ENCODE measurements at places on chromosomes 6 and 20.

DNA sequence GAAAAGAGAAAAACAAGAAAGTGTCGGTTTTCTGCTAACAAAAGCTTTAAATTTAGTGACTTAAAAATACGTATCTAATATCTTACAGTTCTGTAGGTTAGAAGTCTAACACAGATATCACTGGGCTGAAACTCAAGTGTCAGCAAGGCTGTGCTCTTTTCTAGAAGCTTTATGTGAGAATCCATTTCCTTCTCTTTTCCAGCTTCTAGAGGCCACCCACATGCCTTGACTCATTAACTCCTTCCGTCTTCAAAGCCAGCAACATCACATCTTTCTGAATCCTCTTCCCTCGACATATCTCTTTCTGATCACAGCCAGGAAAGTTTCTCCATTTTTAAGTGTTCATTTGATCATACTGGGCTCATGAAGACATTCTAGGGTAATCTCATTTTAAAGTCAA is 262.0 kb downstream of the MAFB start:
- DNase-seq, result no peak

GRCh38 chr6:41935685-41936072 is 5.9 kb downstream of the CCND3 start:
- no peak for DNase-seq

- no peak for DNase-seq
Observed at GRCh38 chr20:40938020-40938419, 90.6 kb upstream of the TOP1 start.

DNA sequence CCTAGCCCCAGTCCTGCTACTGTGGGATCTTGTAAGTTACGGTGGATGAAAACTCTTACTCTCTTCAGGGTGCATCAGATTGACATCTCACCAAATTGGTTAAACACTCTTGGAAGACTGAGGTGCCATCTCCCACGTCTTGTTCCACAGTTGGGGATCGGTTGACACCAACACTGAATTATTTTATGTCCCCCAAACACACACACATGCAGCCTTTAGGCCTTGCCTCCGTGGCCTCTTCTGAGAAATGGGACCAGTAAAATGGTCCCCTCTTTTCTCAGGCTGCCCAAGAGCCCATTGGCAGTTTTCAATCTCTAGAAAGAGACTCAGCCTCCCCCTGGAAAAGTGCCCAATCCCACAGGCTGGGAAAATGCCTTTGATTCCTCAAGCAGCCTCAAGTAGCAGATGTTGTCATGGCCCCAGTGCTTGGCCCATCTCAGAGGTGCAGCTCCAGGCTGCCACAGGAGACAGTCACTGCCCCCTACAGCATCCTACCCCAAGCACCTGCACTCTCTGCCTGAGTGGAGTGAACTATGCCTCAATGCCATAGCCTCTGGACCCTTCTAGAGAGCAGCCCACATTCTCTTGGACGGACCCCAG is 163.9 kb downstream of the ANKRD60 start:
- DNase-seq, result no peak

DNA sequence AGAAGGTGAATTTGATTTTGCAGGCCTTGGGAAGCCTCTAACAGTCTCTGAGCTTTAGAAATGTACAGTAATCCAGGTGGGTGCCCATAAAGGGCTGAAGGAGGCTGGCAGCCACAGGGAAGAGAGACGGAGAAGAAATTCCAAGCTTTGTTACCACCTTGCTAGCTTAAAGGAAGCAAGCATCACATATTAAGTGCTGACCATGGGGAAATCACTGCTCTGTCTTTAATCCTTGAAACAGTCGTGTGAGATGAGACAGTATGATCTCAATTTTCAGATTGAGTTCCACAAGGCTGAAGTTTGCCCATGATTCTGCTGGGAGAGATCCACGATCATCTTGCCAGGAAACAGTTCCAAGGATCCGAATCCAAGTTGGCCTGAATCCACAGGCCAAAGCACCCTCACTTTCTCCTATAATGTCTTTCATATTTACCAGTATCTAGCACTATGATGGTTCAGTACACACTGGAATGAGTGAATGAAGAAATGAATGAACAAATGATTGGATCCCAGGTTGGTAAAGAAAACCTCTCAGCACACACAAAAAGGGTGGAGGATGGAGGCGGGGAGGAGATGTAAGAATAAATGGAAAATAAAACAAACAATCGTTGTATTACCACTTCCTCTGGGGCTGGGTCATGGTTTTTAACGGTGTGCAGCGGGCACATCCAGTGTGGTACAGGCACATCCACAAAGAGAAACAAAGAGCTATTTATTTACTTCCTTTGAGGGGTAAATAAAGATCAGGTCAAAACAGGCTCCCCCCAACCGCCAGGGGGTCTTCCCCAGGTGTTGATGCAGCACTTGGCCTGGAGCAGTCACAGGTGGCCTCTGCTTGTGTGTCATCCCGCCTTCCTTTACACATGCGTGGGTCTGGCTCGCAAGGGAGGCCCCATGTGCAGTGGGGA is 28.2 kb upstream of the TAF8 start:
- DNase-seq, result no peak

DNA sequence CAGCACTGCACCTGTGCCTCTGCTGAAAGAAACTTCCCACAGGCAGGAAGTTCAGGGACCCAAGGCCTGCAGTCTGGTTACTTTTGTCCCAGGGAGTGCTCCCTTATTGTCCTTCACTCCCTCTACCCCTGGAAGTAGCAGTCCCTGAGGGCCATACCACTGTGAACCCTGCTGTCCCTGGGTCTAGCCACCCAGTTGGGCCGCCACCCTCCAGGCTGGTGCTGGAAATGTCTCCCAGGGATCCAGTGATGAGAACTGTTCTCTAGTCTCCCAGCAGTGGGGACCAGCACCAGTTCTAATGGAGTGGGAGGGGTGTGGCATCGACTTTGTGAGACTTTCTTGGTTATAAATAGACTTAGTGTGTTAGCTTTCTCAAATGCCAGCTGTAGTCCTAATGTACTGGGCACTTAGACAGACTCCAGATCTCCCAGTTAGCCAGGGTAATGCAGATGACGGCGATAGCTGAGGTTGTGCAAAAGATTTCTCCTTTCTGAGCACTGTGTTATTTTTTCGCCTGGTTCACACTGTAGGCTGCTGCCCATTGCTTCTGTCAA is 462.5 kb downstream of the CDH26 start:
- no peak for DNase-seq

Data from EL (cell line).